Omental fat pad (tissue), 4 donors: ENCODE measurements at places on chromosomes 16 and 17.

- DNase-seq = no peak
Measured at GRCh38 chr16:14405611-14406537, 224.2 kb downstream of the PARN start.

DNA sequence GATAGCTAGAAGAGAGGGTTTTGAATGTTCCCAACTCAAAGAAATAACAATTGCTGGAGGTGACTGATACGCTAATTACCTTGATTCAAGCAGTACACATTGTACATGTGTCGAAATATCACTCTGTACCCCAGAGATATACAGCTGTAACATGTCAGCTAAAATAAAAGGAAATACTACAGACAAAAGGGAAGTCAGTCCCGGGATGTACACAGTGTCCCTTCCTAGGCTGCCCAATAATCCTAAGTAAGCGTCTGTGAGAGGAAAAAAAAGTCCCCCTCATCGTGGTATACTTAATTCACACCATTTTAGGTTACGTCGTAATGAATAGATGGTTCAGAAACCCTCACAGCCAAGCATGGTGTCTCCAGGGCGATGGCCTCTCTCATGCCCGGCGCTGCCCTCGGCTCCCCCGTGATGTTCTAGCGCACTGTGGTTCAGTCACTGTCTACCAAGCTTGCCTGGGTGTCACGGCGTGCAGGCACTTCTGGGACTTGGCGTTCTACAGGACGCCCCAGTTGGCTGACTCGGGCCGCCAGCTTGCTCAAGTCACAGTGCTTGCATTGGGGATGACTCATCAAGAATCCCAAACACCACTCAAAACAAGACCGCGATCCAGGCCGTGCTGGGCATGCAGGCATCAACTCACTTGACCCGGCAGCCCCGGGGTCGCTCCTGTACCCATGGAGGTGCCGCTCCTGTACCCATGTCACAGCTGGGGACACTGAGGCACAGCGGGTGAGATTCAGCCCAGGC, 27.6 kb downstream of the CCDC40 start:
- DNase-seq = no peak

DNA sequence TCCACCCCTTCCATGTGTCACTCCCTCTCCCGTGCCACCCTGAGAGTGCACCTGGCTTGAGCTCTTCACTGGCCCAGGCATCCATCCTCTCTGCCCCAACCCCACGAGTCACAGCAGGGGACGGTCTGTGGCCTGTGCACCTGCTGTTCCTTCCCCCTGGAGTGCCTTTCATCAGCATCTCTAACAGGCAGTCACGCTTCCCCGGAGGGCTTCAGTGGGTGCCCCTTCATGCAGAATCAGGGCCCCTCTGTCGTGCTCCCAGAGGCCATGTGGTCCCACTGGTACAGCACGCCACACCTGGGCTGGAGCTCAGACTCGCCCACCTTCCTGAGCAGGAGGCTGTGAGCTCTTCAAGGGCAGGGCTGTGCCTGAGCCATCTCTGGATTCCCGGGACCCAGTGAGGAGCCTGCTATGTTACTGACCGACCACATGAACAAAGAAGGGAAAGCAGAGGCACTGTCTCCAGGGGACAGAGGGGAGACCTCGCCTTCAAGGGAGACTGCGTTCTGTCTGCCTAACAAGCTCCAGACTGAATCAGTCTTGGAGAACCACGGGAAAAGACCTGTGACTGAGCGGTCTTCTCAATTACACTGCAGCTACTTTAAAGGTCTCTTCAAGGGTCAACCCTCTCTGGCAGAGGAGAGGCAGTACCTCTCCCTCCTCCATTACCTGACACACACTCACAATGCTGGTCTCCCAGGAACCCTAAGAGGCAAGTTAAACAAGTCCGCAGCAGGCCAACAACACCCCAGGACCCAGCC, 78.8 kb upstream of the DOC2B start:
- no peak for DNase-seq

DNA sequence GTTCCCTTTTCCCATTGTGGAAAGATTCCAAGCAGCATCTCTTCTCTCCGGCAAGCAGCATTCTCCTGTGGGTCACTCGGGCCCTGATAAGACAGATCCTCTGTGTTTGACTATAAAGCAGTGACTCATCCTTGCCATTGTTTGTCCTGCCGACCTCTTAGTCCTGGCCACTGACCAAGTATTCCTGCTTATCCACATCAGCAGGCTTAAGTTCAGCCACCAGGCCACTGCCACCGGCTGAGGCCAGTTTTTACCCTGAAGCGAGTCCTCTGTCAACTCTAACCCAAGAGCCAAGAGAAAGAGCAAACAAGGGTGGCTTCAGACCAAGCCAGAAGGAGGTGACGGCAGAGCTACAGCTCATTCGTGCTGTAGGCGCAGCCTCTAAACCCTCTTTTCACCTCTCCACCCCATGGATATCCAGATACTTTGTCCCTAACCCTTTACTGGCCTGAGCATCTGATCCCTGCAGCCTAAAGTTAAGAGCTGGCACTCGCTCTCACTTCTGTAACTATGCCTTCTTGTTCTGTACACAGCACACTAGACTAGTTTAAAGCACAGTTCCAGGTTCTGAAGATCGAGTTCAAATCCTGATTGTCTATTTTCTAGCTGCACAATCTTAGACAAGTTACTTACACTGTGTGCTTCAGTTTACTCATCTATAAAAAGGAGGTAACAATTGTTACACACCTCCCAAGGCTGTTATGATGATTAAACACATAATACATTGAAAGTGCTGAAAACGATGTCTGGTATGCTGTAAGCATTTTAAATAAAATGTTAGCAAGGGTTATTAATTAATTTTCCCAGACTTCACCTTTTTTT, 31.0 kb downstream of the SOX9 start:
- DNase-seq = no peak

DNA sequence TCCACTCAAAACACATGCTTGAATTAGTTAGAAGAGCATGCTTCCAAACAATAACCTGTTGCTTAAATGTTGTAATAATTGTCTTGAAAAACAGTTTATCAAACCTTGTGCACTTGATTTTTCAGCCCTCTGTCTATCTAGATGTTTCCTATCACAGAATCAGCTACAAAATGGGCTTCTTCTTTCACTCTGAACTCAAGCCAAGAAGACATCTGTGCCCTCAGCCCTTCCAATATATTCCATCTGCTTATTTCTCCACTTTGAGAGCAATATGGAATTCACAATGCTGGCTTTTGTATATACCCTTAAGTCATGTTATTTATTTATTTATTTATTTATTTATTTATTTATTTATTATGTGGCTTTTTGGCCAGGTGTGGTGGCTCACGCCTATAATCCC, 234.2 kb downstream of the TOX3 start:
- DNase-seq = no peak

DNA sequence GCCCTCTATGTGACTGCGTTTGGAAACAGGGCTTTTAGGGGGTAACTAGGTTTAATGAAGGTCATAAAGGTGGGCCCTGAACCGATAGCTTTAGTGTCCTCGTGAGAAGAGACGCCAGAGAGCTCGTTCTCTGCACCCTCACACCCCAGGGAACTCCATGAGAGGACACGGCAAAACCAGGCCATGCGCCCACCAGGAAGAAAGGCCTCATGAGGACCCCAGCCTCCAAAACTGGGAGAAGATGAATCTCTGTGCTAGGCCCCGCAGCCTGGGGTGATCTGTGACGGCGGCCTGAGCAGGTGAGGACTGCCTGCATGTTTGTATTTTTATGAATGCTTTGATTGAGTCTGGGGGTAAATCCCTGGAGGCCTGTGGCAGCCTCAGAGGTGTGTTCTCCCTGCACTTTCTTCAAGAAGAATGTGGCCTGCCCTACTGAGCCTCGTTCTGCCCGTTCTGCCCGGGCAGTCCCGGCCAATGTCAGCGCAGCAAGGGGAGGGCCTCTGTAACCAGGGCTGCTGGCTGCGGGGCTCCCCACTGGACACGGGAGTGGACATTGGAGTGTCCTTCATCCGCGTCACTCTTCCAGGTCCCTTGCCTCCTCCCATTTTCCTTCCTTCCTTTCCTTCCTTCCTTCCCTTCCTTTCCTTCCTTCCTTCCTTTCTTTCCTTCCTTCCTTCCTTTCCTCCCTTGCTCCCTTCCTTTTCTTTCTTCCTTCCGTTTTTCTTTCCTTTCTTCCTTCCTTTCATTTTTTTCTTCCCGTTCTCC, 6.8 kb upstream of the RNF213 start:
- no peak for DNase-seq

DNA sequence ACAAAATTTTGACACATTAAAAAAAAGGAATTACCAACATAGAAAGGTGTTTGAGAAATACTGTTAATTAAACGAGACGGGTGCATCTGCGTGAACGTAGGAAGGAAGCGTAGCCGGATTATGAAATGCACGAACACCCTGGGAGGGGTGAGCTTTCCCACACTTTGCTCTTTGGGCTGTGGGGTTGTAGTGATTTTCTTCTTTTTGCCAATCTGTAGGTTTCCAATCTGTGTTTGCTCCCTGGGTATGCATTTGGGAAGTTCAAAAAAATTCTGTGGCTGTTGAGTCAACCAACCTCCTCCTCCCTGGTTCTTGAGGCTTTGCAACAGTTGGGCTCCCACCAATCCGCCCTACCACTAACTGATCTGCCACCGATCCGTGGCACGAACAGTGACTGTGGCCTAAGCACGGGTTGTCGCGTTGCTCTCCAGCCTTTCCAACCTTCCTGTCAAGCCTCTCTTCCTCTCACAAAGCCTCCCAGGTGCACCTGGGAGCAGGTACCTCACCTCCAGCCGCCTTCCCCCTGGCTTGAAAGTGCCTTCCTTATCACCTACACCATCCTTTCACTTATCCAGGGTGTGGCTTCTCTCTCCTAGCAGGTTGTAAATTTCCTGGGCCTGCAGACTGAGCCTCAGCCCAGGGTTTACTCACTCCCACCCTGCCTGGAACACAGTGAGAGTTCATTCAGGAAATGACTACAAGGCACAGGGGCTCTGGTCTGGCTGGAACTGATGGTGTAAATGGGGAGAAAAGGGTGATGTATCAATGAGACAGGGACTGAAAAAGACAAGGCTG, 16.6 kb downstream of the RTN4RL1 start:
- no peak for DNase-seq

- no peak for DNase-seq
Measured at GRCh38 chr17:61230972-61231820, 168.4 kb upstream of the TBX2 start.

DNA sequence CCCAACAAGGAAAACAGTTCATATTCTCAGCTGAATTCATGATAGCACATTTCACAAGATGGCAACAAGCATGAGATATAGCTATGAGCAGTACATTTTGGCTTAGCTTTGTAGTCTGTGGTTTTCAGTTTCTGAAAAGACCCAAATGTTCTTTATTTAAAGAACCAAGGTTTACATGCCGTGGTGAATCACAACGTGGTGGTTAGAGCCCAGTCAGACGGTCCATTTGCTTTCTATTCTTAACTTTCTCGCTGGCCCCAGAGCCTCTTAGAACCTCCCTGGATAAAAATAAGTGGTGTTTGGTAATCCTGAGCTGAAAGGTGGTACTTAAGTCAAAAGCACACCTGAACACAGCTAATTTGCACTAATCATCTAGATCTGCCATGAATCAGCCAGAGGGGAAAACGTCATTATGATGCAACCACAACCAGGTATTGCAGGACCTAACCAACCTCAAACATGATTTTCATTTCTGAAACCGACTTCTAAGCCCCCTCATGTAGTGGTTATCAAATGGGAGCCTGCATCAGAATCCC, 18.6 kb upstream of the HAPSTR1 start:
- no peak for DNase-seq

DNA sequence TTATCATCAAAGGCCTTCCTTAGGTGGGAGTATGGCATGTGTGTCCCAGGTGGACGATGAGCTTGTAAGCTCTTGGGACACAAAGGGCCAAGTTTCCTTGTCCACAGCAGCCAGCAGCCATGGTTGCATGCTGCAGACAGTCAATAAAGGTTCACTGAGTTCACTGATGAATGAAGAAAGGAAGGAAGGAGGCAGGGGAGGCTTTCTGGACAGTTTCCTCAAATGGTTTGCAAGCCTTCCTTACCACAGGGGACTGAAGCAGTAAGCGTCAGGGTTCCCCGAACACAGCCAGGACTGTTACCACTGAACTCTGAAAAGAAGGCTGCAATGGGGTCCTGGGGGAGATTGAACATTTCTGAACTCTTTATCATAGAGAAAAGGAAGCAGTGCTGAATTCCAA, 111.1 kb downstream of the GAS7 start:
- DNase-seq = no peak

GRCh38 chr17:28950017-28950751, 1.1 kb downstream of the PHF12 start:
- no peak for DNase-seq

DNA sequence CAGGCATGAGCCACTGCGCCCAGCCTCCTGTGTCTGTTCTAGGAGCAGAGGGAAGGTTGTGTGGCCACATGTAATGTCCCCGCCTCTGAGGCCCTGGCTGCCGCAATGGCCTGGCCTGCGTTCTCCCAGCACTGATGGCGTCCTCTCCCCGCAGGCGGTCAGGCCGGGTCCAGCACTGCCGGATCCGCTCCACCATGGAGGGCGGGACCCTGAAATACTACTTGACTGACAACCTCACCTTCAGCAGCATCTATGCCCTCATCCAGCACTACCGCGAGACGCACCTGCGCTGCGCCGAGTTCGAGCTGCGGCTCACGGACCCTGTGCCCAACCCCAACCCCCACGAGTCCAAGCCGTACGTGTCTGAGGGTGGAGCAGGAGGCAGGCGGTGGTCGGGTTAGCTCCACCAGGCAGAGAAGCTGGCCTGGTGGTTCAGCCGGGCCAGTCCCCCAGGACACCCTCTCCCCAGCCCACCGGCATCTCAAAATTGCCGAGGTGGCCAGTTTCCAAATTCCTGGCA, 100.8 kb downstream of the SDR42E1 start:
- DNase-seq = no peak

GRCh38 chr16:84735849-84736586, 36.2 kb downstream of the USP10 start:
- DNase-seq = no peak

DNA sequence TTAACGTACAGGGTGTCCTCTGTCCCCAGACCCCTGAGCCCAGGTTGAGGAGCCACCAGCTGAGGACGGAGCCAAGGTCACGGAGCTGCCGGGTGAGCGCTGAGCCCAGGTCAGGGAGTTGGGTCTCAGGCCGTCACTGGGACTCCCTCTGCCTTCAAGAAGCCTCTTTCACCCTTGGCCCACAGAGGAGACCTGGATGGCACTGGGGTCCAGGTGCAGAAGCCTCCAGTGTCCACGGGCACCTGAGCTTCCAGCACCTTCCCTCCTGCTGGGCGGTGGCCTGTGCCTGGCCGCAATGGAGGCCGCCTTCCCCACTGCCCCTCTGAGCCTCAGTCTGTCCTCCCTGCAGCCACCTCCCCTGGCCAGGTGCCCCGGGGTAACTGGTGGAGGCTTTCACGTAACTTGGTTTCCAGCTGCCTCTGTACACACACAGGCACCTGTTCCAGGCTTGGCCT, 31.6 kb upstream of the CDH15 start:
- DNase-seq = no peak

- no peak for DNase-seq
Measured at GRCh38 chr16:48361012-48361411, 24.2 kb downstream of the SIAH1 start.
